ENCODE measurements at places on chromosomes 2 and 18. TPM values are rescaled to one million over a fixed set of nuclear protein-coding genes. Genes with fewer than 3 reads are reported as not detected.

The NDUFS1 gene
- total RNA-seq, result 89.4 TPM

The PRPF40A gene
- 59.2 TPM for total RNA-seq

The BUB1 gene
- total RNA-seq, result 2.0 TPM

- DNase-seq, result no peak
Measured at GRCh38 chr2:33131749-33132148, 185.0 kb downstream of the LTBP1 start.

- DNase-seq, result no peak
Measured at GRCh38 chr2:26556309-26557243, 78.7 kb upstream of the OTOF start.

All from mucosa of gallbladder (tissue), 1 donor.